NCI-H1092 (cell line): ENCODE measurements at places on chromosomes 4 and X.

GRCh38 chrX:130245441-130245840 is 23.3 kb downstream of the ZNF280C start:
- DNase-seq = no peak

DNA sequence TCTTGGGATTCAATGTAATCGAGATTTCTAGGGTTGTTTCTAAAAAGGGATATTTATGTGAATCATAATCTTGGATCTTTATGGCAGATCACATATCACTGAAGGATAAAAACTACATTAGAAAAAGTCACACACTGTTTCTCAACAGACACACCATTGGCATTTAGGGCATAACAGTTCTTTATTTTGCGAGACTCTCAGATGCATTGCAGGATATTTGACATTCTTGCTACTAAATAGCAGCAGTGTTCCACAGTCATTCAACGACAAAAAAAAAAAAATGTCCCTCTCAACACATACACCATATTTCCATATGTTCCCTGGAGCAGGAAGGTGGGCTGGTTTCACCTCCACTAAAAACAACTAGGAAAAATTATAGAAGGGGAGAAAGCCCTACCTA is 243.4 kb upstream of the PCDH18 start:
- DNase-seq = no peak

GRCh38 chr4:178165251-178165950 is 723.2 kb upstream of the AGA start:
- DNase-seq = no peak

GRCh38 chr4:62912531-62912930 is 1496.7 kb downstream of the TECRL start:
- peak; percentile 47 for DNase-seq

- DNase-seq = no peak
Measured at GRCh38 chr4:5917672-5918071, 24.8 kb upstream of the CRMP1 start.

DNA sequence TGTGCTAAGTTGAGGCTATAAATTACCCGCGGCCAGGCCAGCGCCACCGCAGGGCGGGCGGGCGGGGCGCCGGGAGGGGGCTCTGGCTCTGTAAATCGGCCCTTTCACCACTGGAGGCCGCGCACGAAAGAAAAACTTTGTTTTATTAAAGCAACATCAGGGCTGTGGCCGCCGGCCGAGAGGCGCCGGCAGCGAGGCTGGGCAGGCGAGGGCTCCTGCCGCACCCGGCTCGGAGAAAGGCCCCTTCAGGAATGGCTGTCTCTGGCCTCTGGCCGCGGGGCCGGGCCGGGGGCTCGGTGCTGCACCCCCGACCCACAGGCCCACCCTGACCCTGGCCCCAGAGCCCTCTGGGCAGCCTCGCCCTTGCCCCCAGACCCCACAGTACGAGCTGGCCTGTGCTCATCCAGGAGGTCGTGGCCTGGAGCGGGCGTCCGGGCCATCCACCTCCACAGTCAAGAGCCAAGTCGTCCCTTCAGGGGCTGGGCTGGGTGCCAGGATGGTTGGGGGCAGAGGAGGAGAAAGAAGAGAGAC is 29.5 kb upstream of the FGFR3 start:
- no peak for DNase-seq

DNA sequence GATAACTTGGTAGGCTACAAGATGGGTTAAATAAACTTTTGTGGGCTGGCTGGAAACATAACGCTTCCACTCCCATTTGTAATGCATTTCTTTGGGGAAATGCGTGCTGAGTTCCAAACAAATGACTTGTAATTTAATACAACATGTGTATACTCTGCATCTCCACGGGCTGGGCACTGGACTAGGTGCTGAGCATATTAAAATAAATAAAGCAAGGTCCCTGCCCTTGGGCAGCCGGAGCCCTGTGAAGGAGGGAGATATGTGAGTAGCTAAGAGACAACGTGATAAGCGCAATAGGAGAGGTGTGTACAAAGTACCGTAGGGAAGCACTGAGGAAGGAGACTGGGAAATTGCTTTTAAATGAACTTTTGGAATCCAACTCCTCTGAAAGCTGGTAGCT is 147.2 kb upstream of the RBPJ start:
- DNase-seq = no peak

DNA sequence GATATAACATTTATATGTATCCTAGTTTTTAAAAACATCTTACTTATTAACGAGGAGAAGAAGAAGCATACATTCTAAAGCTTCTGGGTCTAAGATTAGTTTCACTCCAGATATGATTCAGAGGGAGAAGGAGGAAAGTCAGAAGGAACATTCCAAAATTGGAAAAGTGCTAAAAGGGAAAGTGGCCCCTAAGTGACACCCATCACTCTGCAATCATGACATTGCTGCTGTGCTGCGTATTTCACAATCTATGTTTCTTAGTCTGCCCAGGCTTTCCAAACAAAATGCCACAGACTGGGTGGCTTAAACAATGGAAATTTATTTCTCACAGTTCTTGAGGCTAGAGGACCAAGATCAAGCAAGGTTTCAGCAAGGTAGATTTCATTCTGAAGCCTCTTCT is 72.5 kb upstream of the ATOH1 start:
- DNase-seq = no peak

- DNase-seq = no peak
Measured at GRCh38 chr4:152817331-152817730, 37.6 kb downstream of the ARFIP1 start.

- DNase-seq = no peak
Measured at GRCh38 chrX:38672646-38673045, 111.3 kb downstream of the TSPAN7 start.

GRCh38 chr4:130855533-130855932 is 1759.6 kb downstream of the C4orf33 start:
- DNase-seq = no peak

DNA sequence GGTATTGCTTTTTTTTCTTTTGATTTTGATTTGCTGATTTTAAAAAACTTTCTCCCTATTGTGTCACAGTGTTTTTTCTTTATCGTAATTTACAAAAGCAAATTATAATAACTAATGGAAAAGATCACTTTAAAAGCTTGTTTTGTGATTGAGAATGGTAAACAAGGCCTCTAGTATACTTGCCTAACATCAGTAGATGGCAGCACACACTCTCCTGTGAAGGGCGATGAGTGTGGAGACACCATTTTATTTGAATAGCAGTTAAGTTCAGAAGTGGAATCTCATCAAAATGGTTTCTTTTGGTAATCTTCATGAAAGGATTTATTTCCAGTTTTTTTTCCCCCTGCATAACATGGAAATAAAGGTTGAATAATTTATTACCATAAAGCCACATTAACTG is 72.3 kb downstream of the PAK3 start:
- peak; percentile 57 for DNase-seq

GRCh38 chrX:116749943-116750342 is 287.2 kb upstream of the CT83 start:
- DNase-seq = no peak

- DNase-seq = no peak
Measured at GRCh38 chr4:170979736-170980135, 833.5 kb upstream of the GALNTL6 start.

DNA sequence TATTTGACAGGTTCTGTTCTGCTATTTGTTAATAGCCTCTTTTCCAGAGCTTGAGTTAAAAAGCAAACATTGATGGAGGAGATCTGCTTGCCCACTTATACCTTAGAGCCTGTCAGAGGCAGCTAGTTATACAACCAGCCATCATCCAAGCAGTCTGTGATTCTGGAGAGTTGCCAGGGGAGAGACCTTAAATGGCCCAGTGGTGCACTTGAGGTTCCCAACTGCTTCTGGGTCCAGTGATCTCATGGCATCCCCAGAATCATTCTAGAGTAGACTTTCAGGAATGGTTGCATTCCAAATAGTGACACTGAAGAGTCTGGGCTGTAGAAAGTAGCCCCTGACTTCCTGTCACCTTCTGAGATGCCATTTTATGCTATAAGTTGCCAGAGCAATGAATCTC is 160.7 kb downstream of the FHIP1A start:
- no peak for DNase-seq

DNA sequence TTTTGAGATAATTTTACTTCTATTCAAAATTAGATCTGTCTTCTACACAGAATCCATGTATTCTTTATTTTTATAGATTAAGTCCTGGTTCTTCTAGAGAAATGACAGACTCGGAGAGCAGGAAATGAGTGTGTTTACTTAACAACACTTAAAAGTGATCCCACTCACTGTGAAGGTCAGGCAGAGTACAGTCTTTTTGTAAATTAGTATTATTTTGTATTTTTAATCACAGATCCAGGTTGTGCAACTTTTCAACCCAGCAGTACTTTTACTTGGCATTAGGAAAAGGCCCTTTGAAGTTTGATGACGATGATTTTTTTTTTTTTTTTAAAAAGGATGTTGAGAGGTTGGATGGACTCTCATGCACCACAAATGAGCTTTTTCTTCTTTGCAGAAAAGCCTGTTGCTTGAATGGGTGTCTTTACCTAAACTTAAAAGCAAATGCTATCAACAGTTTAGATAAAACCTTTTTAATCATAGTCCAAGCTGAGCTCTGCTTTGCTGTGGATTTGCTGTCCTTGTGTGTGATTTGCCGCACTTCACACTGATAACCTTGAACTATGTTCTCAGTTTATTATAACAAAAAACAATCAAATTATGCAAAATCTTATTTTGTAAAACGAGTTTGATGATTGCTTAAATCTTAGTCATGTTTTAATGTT is 114.1 kb downstream of the MXRA5 start:
- no peak for DNase-seq

DNA sequence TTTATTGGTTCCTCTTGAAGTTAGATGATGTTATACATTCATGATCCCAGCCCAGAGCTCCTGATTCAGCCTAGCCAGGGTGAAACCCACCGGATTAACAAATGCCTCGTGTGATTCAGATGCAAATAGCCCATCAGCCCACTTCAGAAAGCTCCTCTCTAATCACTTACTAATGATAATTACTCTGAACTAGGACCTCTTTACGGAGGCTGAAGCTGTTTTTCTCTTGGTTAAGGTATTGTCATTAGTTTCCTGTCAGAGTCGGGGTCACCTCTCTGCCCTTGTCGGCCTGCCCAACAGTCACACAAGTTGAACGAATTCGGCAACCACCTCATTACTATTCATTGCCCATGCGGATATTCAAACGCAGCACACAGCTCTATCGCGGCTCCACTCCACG is 36.6 kb downstream of the ZFP42 start:
- DNase-seq = no peak

GRCh38 chr4:54696649-54697048 is 38.9 kb downstream of the KIT start:
- no peak for DNase-seq

DNA sequence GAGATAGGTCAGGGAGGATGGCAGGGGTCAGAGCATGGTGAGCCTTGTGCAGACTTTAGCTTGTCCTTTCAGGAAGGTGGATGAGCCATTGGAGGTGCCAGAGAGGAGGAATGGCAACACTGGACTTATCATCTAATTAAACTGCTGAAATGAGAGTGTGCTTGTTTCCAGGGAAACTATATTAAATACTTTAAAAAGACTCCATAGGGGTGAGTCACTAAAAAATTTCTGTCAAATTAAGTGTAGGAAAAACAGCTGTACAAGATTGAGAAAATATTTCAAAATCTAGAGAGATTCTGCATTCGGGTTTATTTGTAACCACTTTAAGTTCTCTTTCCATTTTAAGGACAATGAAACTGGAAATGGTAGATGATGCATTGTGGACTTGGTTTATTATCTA is 11.4 kb downstream of the FRAS1 start:
- no peak for DNase-seq

DNA sequence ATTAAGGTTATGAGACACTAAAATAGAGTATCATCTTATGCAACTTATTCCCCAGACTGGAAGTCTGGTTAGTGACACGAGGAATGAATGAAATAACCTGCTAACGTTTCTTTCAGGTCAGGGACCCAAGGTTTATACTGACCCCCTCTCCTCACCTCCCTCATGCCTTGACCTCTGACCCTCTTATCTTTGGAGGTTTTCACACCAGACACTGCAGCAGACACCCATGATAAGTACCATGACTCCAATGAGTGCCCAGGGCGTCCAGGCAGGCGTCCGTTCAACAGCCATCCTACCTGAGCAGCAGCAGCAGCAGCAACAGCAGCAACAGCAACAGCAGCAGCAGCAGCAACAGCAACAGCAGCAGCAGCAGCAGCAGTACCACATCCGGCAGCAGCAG is 4.2 kb upstream of the NLGN3 start:
- no peak for DNase-seq

- DNase-seq = no peak
Measured at GRCh38 chr4:30268370-30268769, 451.8 kb upstream of the PCDH7 start.

DNA sequence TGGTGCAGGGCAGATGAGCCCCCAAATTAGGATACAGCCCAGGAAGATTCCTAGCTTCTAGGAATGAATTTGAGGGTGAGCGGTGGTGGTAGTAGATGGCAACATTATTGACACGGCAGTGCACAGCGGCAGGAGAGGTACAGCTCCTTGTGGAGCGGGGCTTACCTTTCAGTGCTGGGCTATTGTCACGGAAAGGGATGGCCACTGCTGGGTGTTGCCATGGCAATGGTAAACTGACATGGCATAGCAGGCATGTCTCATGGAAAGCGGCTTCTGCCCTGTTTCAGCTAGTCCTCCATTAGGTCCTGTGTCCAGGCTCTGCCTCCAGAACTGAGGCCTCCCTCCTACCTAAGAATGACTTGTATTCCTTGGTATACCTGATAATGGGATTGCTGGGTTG is 81.8 kb upstream of the WDR1 start:
- DNase-seq = no peak

- DNase-seq = no peak
Measured at GRCh38 chr4:11640584-11640983, 211.9 kb upstream of the HS3ST1 start.

- DNase-seq = no peak
Measured at GRCh38 chr4:8538703-8539567, 41.3 kb upstream of the GPR78 start.

- no peak for DNase-seq
Measured at GRCh38 chr4:37455301-37456131, 211.0 kb downstream of the NWD2 start.

DNA sequence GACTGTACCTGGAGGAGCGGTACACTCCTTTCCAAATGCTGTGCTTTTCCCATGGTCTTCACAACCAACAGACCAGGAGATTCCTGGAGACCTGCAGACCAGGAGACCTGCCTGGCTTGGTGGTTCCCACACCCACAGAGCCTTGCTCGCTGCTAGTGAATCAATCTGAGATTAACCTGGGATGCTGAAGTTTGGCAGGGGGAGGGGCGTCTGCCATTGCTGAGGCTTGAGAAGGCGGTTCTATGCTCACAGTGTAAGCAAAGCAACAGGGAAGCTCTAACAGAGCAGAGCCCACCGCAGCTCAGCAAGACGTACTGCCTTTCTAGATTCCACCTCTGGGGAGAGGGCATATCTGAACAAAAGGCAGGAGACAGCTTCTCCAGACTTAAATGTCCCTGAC is 34.5 kb upstream of the FAAH2 start:
- DNase-seq = no peak

GRCh38 chr4:9880406-9881197 is 99.2 kb downstream of the DRD5 start:
- no peak for DNase-seq

- no peak for DNase-seq
Measured at GRCh38 chr4:26568446-26568994, 15.4 kb upstream of the TBC1D19 start.

- DNase-seq = no peak
Measured at GRCh38 chr4:37958932-37959331, 1.3 kb upstream of the PTTG2 start.

GRCh38 chrX:38940547-38940946 is 139.3 kb downstream of the MID1IP1 start:
- no peak for DNase-seq
